ENCODE measurements at places on chromosomes 6 and 20. TPM values are rescaled to one million over a fixed set of nuclear protein-coding genes. Genes with fewer than 3 reads are reported as not detected.

The TULP1 gene
- total RNA-seq, result not detected

The RAB32 gene
- 61.9 TPM for total RNA-seq

The PRPH2 gene
- total RNA-seq, result not detected

DNA sequence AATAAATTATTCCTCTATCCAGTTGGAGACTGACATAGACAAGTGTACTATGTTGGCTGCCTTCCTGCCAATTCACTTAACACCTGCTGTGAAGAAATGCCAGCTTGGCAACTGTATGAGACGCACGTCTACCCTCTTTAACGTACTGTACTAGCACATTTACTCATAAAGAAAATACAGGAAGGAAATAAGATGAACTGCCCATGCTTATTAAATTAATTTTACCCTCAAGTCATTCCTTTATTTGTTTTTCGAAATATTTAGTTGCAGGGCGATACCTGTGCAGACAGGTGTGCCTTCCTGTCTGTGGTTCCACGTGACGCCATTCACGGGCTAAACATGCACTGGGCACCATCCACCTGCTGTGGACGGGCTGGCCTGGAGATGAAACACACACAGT is 52.0 kb downstream of the PSMG4 start:
- peak; percentile 43 for DNase-seq

The GNAS-AS1 gene
- 0.63 TPM for total RNA-seq

DNA sequence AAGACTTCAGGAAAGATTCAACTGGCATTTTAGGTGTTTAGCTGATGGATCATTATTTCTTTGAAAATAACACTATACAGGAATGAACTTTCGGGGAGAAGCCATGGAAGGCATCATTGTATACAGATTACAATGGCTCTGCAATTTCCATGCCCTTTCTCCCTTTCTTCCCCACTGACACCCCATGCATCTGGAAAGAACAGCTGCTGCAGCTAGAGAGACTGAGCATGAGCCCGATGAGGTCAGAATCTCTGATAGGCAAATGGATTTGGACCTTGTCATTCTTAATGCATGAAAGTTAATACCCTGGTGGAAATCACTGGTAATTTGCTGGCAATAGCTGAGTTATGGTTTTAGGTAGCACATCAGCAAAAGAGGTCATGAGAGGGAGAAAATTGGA is 54.8 kb downstream of the BTBD3 start:
- DNase-seq, result no peak

The HSPA1A gene
- 194 TPM for total RNA-seq

DNA sequence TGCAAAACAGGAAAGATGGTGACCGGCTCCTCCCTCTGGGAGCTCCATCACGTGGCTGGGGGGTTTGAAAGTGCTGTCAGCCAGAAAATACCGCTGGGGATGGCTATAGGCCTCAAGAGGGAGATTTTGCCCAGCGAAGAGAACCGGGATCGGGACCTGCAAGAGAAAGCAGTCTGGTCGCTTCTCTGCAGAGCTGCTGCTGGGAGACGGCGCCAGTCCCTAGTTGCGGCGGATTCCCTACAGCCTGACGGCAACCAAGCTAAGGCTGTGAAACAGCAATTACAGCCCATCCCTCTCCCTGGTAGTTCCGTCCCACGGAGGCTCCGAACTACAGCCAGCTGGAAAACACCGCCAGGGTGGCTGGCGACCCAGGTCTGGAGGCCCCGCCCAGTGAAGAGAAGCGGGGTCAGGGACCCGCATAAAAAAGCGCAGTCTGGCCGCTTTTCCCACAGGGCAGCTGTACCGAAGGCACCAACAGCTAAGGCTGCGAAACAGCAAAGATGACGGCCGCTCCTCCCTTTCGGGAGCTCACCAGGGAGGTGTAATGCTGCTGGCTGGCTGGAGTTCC is 238.1 kb upstream of the IRAK1BP1 start:
- DNase-seq, result no peak

The ME1 gene
- 50.8 TPM for total RNA-seq

- DNase-seq, result no peak
Observed at GRCh38 chr6:100883347-100883746, 2.2 kb upstream of the ASCC3 start.

DNA sequence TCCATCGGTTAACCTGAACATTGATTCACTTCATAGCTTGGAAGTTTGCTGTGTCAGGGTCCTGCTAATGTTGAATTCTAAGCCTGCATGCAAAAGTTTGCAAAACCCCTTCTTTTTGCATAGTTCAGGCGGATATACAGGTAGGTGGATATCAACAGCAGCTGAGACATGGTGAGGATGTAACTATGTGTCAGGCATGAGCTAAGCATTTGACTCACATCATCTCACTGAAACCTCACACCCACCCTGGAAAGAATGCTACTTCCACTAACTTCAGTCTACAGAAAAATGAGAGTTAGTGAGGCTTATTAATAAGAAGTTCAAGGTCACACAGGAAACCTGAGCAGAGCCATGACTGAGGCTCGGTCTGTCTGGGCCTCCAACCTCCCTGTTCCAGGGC is 276.9 kb downstream of the BMP7 start:
- DNase-seq, result no peak

The NKX2-2 gene
- not detected for total RNA-seq

DNA sequence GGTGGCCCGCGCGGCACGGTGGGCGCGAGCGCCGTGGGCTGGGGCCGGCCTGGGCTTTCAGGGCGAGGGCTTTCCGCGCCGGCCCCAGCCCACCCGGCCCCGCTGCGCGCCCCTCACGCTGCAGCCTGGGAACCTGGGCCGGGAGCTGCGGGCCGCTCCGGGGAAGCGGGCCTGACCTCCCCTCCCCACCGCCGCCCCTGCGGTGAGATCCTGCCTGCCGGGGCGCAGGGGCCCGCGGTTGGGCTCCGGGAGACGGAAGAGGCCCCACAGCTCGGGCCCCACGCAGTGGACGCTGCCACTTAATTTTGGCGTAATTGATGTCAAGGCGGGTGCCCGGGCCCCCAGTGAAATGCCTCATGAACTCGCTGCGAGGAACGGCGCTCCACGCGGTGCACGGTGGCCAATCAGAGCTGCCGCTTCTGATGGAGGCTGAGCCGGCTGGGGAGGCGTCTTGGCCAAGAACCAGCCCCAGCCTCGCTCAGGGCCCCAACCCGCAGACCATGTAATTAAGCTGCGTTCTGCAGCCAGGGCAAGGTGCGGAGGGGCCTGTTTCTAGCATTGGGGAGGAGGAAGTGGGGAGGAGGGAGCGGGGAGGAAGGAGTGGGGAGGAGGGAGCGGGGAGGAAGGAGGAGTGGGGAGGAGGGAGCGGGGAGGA is 96.1 kb upstream of the BHLHE23 start:
- peak; percentile 9 for DNase-seq

- no peak for DNase-seq
Observed at GRCh38 chr6:20217324-20217855, 5.1 kb upstream of the MBOAT1 start.

The STMND1 gene
- total RNA-seq, result not detected

The SNX9 gene
- 56.1 TPM for total RNA-seq

- no peak for DNase-seq
Observed at GRCh38 chr6:127077886-127078285, 40.6 kb upstream of the RSPO3 start.

- peak; percentile 89 for DNase-seq
Observed at GRCh38 chr6:44012078-44012493, 115.2 kb downstream of the MRPL14 start.

The OR2H2 gene
- not detected for total RNA-seq

The PPIL4 gene
- total RNA-seq, result 27.6 TPM

DNA sequence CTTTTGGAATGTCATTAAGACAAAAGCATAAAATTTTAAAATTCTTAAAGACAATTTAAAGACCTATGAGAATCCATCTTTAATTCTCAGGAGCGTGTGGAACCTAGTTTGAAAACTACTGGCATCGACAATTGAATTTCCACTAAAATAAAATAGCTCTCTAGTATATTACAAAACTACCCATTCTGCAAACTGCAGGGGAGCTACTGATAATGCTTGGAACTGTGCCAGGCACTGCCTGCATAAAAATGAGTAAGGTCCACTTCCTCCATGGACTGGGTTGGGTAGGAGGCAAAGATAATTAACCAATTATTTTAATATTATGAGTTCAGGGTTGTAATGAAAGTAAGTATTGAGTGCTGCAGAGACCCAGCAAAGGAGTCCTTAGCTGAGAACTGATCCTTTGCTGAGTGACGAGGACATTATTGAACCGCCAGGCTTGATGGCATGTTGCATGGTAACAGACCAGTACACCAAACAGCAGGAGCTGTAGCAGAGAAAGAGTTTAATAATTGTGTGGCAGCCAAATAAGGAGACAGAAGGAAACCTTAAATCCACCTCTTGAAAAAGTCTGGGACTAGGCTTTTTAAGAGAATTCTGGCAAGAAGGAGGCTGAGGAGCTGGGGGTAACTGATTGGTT is 261.3 kb downstream of the ESR1 start:
- no peak for DNase-seq

DNA sequence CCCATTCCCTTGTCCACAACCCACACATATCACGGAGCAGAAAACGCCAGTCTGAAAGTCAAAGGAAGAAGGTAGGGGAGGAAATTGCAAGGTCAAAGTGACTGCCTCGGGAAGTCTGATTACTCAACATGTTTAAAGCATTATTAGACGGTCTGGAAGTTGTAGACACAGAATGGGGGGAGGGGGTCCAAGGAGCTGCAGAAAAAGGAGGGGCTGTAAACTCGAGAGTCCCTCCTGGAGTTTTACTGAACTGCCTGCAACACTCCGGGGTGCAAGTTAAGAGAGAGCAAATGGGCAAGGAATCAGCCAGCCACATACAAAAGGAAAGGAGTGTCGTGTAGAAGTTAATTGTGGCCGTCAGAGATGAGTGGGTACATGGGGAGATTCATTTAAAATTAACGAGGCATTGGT is 417.7 kb upstream of the JARID2 start:
- no peak for DNase-seq

The DNAAF9 gene
- total RNA-seq, result 7.2 TPM

DNA sequence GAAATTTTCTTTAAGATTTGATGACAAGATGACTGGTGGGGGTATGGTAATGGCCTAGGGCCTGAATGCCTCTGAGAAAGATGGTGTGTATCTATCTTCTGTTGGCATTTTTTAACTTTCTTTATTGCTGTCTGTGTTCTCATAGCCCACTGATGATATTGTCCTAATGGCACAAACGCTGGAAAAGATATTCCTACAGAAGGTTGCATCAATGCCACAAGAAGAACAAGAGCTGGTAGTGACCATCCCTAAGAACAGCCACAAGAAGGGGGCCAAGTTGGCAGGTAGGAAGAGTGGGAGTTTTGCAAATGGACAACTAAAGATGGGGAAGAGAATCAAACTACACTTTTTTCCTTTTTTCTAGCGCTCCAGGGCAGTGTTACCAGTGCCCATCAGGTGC is 7.5 kb downstream of the BRD2 start:
- DNase-seq, result no peak

GRCh38 chr6:152386131-152386530 is 251.0 kb downstream of the SYNE1 start:
- no peak for DNase-seq
